ENCODE measurements at places on chromosomes 5 and 9.

DNA sequence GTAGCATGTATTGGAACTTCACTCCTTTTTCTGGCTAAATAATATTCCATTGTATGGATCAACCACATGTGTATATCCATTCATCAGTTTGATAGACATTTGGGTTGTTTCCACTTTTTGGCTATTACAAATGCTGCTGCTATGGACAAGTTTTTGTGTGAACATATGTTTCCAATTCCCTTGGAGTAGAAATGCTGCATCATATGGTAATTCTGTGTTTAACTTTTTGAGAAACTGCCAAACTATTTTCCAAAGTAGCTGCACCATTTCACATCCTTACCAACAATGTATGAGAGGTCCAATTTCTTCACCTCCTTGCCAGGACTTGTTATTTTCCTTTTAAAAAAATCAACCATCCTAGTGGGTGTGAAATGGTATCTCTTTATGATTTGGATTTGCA is 8.4 kb downstream of the FRRS1L start:
- no peak for DNase-seq

GRCh38 chr5:14787801-14788579 is 83.6 kb downstream of the ANKH start:
- DNase-seq = no peak

GRCh38 chr9:134341306-134341705 is 15.1 kb downstream of the RXRA start:
- DNase-seq = no peak

GRCh38 chr9:5643005-5643624 is 14.2 kb downstream of the RIC1 start:
- no peak for DNase-seq

- DNase-seq = no peak
These were observed 385.9 kb downstream of the RASEF start for GRCh38 chr9:82677086-82677485.

DNA sequence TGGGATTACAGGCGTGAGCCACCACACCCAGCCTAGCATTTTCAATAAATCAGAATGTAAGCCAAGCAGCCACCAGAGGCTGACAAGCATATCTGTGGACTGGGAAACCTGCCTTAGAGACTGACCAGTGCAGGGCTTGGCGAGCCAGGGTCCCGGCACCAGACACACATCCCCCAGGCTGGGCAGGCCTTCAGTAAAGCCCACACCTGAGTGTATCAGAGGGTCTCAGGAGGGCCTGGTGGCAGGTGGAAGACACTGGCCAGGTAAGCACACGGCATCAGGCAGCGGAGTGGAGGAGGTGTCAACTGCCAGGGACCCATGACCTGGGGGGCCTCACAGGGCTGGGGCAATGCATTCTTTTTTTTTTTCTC is 78.3 kb upstream of the IL17B start:
- DNase-seq = no peak

GRCh38 chr9:136194540-136194939 is 10.4 kb downstream of the LHX3 start:
- DNase-seq = no peak

DNA sequence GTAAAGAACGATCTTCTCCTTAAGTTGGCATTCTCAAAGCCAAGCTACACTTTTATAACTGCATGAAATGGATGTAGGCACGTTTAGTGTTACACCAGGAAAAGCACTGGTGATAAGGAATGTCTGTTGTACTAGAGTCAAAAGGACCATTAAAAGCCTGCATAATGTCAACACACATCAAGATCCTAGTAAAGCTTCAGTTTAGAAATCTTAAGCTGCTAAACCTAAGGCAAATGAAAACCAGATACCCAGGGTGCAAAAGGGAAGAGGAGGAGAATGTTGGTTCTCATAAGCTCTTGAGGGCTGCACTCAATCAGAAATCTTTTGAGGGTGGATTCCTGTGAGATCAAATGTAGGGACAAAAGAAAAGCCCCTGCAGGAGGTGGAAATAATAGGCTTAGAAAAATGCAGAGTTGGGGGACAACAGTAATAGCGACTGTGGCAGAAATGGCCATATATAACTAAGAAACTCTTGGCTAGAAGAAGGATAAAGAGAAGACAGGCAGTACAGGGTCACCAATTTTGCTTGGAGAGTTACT is 148.2 kb downstream of the FBXL17 start:
- no peak for DNase-seq

DNA sequence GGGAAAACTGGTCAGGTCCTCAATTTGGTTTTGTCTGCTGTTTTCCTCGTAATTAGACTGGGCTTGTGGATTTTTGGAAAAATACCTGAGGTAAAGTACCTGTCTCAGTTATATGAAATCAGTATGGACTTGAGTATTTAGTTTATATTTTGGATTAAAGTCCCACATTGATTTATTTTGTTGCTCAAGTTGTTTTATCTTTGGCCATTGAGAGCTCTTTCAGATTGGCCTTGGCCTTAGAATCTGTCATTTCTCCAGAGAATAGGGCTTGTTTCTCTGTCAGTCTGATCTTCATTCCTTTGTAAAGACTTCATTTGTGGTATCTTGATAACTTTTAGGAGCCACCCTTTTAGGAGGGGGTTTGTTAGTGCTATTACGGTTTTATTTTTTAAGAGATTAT is 21.2 kb downstream of the UBAP1 start:
- DNase-seq = no peak

Measured in stimulated activated CD8-positive, alpha-beta memory T cell treated with anti-CD3 and anti-CD28 coated beads, Interleukin-7, amount 100 ng/mL, for 4 hours (primary cell).